ENCODE measurements at places on chromosomes 2 and 18.

DNA sequence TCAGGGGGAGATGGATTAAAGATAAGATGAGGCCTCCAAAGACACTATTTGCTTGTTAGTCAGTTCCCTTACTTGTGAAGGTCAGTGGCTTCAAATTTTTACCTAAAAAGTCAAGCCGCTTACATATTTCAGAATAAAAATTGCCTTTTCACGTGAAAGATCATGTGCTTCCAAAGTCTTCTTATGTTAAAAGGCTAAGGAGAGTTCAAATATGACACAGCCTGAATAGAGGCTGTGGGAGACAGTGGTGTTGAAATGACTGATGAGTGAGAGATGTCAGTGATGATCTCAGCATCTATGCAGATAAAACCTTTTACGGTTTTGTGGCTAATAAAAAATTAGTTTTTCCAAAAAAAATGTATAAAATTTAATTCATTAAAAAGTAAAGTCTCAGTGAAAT, 40.5 kb downstream of the UPP2 start:
- DNase-seq, result no peak

DNA sequence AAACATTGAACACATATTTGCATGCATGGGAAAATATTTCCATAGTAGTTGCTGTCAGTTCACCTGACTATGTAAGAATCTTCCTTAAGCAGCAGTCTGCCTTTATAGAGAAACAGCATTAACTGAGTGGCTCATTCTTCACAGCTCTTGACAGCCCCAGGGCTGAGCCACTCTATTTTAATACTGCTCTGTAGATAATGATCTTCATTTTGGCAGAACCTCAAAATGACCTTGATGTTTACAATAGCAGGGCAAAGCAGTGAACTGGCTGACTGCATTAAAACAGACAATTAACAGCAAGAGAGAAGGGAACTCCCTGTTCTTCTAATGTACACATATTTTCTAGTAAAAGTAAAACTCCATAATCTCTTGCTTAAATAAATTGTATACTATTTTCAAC, 580.6 kb upstream of the SOX11 start:
- no peak for DNase-seq

DNA sequence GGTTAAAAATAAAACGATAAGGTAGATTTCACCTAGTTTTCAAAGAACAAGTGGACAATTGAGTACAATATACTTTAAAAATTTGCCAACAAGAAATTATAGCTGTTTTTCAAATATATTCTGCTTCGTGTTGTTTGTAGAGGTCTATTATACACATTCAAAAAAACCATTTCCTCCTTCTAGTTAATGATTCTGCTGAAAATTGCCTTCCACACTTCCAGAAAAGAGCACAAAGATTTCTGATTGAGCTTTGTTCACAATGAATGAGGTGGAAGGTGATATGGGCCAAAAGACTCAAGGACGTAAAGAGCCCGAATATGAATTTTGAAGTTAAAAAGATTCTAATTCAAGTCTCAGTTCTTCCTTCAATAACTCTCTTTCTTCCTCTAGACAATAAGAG, 277.0 kb upstream of the SESTD1 start:
- DNase-seq, result no peak

- DNase-seq, result peak; percentile 18
Observed at GRCh38 chr2:117875786-117876185, 61.3 kb downstream of the DDX18 start.

GRCh38 chr2:196331851-196332250, 160.5 kb upstream of the STK17B start:
- DNase-seq, result no peak

DNA sequence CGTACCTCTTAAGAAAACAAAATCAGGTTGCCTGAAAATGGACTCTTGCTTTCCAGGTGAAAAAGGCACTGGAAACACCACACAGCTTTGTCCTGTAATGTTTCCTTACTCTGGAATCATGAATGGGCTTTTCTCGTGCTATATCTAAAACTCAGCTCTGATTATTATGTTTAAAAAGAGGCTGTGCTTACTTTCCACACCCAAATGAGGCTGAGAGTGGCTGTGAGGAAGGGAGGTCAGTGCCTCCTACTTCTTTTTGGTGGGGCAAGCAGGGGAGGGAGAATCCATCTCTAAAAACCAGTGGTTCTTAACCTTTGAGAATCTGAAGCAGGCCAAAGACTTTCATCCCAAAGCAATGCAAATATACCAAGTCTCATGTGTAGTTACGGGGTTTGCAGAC, 148.6 kb downstream of the FAM210A start:
- DNase-seq, result no peak

DNA sequence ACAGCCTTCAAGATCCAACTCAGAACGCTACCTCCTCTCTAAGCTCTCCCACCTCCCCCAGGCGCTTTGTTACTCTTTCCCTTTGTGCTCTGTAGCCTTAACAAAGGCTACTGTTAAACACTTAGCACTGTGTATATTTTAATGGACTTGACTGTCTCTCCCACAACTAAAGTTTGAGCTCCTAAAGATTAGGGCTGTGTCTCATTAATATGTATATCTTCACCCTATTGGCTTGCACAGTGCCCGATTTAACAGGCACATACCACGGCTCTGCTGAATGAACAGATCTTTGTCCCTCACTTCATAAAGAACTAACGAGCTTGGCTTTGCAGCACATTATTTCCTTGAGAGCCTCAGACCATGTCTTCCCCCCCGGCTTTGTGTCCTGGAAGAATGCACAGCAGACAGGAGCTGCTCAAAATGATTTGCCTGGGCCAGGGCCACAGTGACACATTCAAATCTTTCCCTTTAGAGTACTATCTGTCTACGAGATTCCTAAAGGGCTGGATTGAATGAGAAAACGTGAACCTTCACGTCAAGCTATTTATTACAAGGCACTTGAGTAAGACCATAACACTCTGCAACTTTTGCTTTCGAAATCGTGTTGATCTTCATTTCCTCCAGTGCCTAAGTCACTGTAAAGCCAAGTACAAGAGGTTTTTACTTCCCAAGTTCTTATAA, 22.1 kb downstream of the ABHD3 start:
- no peak for DNase-seq

DNA sequence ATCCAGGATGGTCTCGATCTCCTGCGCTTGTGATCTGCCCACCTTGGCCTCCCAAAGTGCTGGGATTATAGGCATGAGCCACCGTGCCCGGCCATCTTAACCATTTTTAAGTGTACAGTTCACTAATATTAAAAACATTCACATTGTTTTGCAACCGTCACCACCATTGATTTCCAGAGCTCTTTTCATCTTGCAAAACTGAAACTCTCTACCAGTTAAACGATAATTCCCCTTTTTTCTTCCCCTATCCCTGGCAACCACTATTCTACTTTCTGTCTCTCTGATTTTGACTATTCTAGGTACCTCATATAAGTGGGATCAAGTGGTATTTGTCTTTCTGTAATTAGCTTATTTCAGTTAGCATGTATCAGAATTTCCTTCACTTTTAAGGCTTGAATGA, 16.8 kb upstream of the NEUROD1 start:
- DNase-seq, result no peak

DNA sequence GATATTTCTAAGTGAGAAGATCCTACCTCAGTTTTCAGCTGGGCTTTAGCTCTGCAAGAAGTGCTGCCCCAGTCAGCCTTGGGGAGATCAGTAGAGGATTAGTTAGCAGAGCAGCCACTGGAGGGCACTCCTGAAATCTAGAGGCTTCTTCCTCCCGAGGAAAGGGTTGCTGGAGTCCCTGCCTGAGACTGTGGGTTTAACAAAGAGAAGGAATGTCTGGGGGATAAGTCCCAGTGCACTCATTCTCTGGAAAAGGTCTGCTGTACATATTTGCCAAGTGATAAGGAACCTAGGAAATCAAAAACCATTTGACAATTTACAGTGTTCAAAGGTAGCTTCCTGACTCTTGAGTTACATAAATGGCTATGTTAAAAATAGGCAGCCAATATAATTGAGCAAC, 207.2 kb downstream of the SLC8A1 start:
- DNase-seq, result peak; percentile 4

DNA sequence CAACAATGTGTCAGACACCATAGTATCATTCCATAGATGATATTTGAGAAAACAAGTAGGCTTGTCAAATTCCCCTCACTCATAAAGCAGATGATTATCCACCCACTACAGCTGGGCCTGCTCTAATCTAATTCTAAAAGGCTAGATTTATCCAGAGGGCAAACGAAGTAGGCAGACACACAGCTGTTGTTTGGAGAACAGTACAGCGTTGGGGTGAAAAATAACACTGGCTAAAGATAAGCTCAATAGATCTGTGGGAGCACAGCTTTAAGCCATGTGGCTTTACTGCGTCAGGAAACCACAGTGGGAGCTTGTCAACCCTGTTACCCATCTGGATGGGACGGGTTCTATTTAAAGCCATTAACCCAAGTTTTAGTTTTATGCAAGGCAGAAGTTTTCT, 48.9 kb upstream of the COBLL1 start:
- no peak for DNase-seq

DNA sequence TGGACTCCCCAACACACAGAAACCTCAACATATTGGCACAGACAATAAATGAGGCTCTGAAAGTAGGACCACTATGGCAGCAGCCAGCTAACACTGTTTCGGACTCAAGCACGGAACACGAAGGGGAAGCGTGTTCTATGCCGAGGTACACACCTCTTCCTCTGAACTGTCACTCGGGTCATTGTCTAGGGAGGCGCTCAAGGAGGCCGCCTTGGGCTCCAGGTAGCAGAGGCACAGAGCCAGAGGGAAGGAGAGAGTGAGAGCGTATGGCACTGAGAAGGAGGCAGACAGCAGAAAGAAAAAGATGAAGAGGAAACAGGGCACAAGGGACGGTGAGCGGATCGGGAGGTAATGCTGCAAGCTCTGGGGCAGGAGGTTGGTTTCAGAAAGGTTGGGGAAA, 120.1 kb upstream of the ZBTB14 start:
- DNase-seq, result no peak

- no peak for DNase-seq
Observed at GRCh38 chr2:172311921-172312345, 115.5 kb upstream of the ITGA6 start.

DNA sequence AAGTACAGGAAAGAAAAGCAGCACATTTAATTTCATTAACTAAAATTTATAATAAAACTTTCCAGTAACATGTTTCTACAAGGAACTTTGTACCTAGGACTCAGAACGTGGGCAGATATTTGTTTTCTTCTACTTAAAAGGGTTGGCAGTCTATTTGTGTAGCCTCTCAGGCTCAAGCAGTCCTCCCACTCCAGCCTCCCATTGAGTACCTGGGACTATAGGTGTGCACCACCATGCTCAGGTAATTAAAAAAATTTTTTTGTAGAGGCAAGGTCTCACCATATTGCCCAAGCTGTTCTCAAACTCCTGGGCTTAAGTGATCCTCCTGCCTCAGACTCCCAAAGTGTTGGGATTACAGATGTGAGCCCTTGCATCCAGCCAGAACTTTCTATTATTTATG, 36.8 kb downstream of the UGP2 start:
- DNase-seq, result no peak

GRCh38 chr2:190036071-190036470, 26.5 kb downstream of the MSTN start:
- DNase-seq, result no peak

- no peak for DNase-seq
Observed at GRCh38 chr2:240235149-240235803, 94.8 kb upstream of the OTOS start.

GRCh38 chr2:17863539-17863938, 14.9 kb upstream of the KCNS3 start:
- DNase-seq, result no peak

- no peak for DNase-seq
Observed at GRCh38 chr2:44939106-44940048, 2.1 kb upstream of the SIX3 start.

- no peak for DNase-seq
Observed at GRCh38 chr18:76462326-76462694, 32.7 kb downstream of the ZNF516 start.

- DNase-seq, result no peak
Observed at GRCh38 chr2:53033411-53033810, 734.2 kb upstream of the CHAC2 start.

GRCh38 chr2:169767243-169767888, 31.3 kb upstream of the SSB start:
- no peak for DNase-seq

GRCh38 chr2:106536490-106536889, 49.3 kb downstream of the CD8B2 start:
- DNase-seq, result no peak

DNA sequence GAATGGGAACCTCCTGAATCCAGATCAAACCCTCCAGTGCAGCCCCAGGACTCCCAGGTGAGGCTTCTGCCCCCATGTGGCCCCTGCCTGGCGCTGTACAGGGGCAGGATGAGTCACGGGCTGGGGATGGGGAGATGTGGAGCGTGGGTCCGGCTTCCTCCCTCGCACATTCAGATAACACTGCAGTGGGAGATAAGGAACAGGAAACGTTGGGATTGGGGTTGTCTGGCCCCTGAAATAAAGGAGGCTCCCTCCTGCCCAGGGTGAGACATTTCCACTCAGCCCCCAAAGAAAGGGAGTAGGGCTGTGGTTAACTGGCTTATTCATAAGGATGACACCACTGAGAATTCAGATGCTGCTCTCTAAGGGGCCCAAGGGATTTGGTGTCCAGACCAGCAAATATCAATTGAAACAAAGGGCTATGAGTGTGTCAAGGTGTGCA, 30.7 kb downstream of the IGFBP5 start:
- peak; percentile 54 for DNase-seq

- DNase-seq, result no peak
Observed at GRCh38 chr2:201668402-201668910, 25.2 kb upstream of the TMEM237 start.

DNA sequence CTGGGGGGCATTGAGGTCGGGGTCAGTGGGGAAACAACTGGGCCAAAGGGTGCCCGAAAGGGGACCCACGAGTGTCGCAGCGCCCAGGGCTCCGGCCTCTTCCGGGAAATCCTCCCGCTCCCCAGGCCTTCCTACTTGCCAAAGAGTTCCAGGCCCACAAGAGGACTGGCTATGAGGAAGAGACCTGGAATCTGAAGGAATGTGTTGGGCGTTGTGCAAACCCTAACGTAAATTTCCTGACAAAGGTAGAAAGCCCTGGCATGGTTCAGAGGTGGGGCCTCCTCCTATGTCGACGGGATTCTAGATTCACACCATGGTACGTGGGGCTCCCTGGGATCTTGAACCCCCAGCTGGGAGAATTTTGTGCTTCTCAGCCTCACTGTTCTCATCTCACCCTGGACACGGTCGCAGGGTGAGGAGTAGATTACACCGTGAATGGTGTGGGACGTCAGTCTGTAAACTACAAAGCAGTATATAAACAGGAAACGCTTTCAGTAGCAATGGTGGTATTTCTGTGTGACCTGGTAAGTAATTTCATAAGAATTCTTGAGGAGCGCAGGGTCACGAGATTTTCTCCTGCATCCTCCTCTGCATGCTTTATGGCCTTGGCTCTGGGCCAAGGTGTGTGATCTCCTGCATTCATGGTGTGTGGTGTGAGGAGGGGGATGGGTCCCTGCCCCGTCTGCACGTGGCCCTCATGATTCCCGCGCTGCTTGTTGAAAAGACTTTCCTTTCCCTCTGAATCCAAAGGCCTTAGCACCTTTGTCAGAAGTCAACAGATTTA, 868 bp downstream of the HSBP1L1 start:
- no peak for DNase-seq

- DNase-seq, result no peak
Observed at GRCh38 chr2:122041455-122041854, 286.0 kb downstream of the TSN start.
